ENCODE measurements at places on chromosomes 5 and 9.

- H3K27ac ChIP-seq = peak overlapping the region; percentile 83
- H3K27me3 ChIP-seq = no peaks in the 10 kb centered on the region
- H3K4me3 ChIP-seq = peak overlapping the region; percentile 51
- H3K4me1 ChIP-seq = peaks cover 63% of the 10 kb centered on the region
- H3K36me3 ChIP-seq = peaks cover 61% of the 10 kb centered on the region
- no peak for DNase-seq
These were observed 3.2 kb downstream of the GRPEL2 start for GRCh38 chr5:149348518-149348917.

- no peak for DNase-seq
- H3K27me3 ChIP-seq = peaks cover 82% of the 10 kb centered on the region
- no peak overlapping the region for H3K27ac ChIP-seq
- no peaks in the 10 kb centered on the region for H3K4me1 ChIP-seq
These were observed 8.8 kb downstream of the MSX2 start for GRCh38 chr5:174733091-174733690.

GRCh38 chr5:77155179-77155785, 55.2 kb upstream of the PDE8B start:
- no peak overlapping the region for H3K27ac ChIP-seq
- H3K4me3 ChIP-seq = no peak overlapping the region
- H3K36me3 ChIP-seq = no peaks in the 10 kb centered on the region

GRCh38 chr9:104118916-104119315, 24.8 kb downstream of the SMC2 start:
- DNase-seq = no peak
- H3K4me3 ChIP-seq = no peak overlapping the region
- peaks cover 15% of the 10 kb centered on the region for H3K36me3 ChIP-seq
- no peaks in the 10 kb centered on the region for H3K27me3 ChIP-seq

Measured in central memory CD8-positive, alpha-beta T cell (primary cell).